IMR-90 (cell line): ENCODE measurements at places on chromosomes 2 and 18.

DNA sequence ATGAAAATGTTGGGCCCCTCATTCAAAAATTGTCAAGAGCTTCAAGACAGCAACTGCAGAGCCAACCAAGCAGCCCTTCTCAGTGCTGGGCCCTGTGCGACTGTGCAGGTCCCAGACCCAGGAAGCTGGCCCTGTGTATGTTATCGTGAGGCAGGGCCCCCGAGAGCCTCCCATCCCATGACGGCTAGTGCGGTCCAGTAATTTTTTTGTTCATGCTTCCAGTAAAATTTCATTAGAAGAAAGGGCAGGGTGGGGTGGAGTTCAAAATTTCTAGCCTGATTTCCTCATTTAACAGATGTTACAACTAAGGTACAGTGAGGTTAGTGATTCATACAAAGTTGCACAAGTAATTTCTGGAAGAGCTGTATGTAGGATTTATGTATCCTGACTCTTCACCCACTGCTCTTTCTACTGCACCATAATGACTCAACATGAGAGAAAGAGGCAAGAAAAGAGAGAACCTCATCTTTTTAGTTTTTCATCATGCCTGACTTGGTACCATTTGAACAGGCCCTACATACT lies 105.5 kb downstream of the ZEB2 start:
- DNase-seq = peak; percentile 97

DNA sequence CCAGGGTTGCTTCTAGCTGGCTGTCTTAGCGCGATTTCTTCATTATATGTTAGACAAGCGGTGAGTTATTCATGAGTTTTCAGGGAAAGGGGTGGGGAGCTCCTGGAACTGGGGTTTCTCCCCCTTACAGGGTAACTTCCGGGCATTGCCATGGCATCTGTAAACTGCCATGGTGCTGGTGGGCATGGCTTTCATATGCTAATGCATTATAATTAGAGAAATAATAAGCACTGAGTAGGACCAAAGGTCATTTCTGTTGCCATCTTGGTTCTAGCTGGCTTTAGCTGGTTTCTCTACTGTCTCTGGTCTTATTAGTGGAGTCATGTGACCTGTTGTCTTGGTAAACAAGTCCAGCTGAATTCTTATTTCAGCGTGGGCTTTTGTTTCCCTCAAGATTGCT lies 5.5 kb upstream of the SNTG2 start:
- DNase-seq = no peak

DNA sequence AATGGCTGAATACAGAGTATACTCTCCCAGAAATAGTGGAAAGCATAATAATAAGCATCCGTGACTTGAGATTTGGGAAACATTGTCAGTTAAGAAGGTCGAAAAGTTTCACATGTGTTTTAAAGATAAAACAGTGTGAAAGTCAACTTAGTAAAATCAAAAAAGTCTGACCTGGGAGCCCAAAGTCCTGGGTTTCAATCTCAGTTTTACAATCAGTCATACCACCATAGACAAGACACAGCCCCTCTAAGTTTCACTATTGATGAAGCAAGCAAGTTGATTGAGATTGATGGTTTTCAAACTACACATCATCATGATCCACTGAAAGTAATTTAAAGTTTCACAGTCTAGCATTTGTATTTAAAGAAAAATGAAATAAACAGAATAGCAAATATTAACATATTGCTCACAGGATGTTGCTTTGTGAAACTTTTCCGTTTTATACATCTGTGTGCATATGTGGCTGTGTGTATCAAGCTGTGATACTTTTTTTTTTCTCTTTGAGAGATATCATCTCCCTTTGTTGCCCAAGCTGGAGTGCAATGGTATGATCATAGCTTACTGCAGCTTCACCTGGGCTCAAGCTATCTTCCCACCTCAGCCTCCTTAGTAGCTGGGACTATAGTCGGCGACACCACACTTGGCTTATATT lies 71.1 kb downstream of the PIK3C3 start:
- no peak for DNase-seq

- peak; percentile 11 for DNase-seq
Observed at GRCh38 chr2:62653582-62654422, 51.7 kb upstream of the EHBP1 start.

DNA sequence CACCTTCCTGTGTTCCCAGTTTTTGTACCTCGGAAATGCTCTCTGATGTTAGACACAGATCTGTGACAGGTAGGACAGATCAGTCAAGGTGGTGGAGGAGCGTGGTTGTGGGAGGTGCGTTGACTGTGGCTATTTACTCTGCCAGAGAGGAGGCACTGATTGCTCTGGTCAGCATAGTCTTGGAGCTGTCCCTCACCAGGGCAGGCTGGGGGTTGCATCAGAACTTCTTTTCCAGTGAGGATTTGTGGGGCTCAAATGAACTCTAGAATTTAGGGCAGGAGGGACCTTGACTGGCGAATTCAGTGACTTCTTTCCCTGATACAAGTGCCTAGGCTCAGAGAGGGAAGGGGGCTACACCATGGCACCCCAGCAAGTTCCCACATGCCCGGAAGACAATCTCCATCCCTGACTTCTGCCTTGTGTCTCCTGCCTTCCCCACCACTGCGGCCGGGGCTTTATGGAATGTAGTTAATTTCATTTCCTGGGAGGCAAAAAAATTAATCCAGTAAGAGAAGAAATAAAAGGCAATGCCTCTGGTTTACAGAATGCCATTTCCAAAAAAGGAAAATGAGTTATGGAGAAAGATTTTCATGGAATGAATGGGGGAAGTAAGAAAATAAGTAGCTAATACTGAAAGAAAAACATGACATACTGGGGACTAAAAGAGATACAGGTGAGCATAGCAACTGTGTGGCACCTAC lies 26.1 kb downstream of the NIFK start:
- no peak for DNase-seq

GRCh38 chr18:78728784-78729467 lies 250.7 kb upstream of the SALL3 start:
- no peak for DNase-seq

DNA sequence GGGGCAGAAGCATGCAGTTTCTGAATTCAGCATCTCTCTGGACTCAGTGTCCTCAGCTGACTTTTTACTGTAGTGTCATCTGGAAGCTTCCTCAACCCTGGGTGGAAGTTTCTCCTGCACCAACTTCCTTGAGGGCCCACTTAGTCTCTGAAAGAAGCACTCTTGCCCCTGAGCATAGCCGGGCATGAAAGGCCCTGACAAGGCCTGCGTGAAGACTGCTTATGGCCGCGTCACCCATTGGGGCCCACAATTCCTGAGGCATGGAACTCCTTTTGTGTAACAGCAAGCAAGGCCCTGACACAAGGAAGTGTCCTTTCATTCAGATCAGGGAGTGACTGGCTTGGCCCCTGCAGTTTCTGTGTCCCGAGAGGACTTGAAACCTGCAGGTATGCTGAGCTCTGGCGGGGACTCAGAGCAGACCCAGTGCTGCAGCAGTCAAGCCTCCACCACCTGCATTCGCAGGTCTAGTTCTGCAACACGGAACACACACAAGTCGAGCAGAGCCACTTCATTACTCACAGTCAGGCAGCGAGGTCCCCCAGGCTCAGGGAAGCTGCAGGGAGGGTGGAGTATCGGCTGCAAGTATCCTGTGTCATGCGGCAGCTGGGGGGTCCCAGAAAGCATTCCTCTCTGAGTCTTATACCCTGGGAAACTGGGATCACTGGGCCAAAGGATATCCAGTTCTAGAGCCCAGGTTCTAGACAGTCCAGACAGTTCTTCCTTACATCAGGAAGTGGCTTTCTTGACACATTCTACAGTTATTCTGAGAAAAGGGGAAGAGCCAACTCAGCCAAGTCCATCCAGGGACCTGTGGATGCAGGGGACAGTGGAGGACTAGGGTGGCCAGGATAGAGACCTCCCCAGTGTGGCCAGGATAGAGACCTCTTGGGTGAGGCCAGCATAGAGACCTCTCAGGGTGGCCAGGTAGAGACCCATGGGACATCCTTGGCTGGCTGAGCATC lies 35.6 kb upstream of the PRLH start:
- no peak for DNase-seq

DNA sequence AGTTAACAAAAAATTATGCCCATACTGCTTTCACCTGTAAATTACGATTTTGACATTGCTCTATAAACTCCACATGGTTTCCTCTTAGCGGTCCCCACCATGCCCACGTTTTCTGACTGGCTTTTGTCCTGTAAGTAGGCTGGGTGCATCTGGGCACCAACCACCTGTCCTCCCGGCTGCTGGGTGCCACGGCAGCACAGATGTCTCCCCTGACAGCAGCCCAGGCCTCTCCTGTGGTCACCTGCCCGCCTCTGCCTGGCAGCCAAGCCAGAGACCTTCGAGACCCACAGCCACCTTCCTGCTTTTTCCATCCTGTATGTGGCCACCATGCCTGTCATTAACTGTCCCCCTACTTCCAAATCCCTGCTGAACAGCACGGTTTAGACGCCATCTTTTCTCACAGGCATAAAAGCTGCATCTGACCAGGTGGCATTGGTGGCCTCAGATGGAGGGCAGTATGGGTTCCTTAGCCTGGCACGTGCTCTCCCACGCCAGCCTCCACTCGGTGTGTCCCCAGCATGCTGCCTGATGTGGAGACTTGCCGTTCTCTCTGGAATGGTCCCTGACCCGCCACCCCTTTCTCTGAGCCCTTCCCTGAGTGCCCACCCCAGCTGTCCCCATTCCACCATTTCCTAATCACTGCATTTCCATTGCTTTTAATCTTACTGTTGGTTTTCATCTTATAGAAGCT lies 18.9 kb downstream of the SNORC start:
- DNase-seq = no peak

DNA sequence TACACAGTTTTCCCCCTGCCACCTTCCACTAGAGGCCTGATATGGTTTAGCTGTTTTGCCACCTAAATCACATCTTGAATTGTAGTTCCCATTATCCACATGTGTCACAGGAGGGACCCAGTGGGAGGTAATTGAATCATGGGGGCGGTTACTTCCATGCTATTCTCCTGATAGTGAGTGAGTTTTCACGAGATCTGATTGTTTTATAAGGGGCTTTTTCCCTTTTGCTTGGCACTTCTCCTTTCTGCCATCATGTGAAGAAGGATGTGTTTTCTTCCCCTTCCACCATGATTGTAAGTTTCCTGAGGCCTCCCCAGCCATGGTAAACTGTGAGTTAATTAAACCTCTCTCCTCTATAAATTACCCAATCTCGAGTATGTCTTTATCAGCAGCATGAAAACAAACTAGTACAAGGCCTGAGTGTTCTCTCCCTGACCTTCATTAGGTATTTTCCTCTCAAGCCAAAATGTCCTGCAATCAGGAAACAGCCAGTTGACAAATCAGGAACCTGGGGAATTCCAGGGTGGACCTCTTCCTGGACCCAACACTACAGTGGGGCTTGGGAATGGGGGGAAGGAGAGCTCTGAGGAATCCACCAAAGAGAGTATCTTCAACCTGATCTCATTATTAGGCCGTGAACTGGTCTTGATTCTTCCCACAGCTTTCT lies 129.9 kb downstream of the TXNL1 start:
- DNase-seq = no peak

- no peak for DNase-seq
Observed at GRCh38 chr2:142603759-142604158, 273.7 kb upstream of the KYNU start.

DNA sequence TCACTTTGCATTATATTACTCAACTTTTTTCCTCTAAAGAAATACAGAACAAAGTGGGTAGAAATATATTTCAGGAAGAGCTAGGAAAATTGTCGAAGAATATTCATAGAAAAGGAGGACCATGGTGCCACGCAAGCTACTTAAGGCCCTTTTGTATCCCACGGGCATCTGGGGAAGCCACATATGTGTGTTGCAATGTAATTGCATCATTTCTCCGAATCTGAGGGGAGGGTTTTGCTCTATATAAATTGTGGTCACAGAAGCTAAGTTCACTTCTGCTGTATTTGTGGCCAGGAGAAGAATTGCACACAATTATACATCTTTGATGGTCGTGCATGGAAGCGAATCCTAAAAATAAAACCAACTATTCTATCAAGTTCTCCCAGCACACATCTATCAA lies 360.3 kb downstream of the IRS1 start:
- DNase-seq = peak; percentile 67

DNA sequence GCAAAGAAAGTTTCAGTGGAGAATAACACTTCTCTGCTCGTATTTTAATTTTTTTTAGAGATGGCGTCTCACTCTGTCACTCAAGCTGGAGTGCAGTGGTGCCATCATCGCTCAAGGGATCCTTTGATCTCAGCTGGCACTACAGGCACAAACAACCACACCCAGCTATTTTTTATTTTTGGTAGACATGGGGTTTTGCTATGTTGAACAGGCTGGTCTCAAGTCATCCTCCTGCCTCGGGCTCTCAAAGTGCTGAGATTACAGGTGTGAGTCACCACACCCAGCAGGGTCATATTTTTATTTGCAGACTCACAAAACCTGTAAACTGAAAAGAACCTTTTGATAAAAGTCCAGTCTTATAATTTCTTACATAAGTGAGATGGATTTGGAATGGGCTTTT lies 2.6 kb downstream of the TRAK2 start:
- DNase-seq = no peak

DNA sequence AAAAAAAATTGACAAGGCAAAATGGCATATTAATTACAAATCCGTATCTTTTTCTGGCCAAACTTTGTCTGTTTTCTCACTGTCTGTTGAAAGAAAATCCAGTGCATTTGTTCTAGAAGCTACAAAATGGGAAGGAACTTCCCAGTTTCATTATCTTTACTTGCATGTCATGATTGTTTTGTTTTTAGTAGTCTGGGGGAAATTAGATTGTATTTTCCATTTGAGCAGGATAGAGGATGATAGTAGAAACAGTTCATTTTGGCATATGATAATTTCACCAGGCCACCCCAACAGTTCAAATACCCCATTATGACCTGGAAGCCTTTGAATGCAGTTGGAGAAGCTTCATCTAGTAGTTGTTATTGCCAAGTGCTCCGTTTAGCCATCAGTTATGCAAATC lies 77.5 kb upstream of the RANBP2 start:
- DNase-seq = no peak

- DNase-seq = peak; percentile 9
Observed at GRCh38 chr18:13611601-13612195, 114.7 kb downstream of the FAM210A start.

- DNase-seq = no peak
Observed at GRCh38 chr2:154696369-154696768, 2.1 kb upstream of the KCNJ3 start.

- peak; percentile 24 for DNase-seq
Observed at GRCh38 chr18:41134426-41134825, 820.6 kb upstream of the PIK3C3 start.

DNA sequence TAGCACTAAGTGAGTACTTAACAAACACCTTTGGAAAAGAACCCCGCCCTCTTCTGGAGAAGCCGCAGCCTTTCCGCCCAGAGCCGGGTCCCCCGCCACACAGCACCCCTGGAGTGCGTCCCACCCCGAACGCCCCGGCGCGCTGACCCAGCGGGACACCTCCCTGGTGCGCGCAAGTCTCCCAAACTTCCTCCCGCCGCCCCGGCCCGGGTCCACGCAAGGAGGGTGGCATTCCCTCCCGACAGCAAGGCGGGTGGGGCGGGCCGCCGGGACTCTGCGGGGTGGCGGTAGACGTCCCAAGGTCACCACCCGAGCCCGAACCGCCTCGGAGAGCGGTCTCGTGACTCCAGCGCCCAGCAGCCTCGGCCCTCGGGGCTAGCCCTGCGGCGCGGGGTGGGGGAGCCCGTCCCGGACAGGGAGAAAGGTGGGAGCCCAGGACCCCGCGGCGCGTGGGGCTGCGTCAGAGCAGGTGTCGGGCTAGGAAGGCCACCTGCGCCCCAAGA lies 598 bp downstream of the CCDC93 start:
- DNase-seq = no peak

- DNase-seq = no peak
Observed at GRCh38 chr2:5975401-5975800, 283.2 kb downstream of the SOX11 start.

GRCh38 chr18:52531836-52532235 lies 191.8 kb downstream of the DCC start:
- DNase-seq = no peak
